Suppressor macrophage (primary cell): ENCODE measurements at places on chromosomes 4 and X.

GRCh38 chrX:102650903-102651241 lies 411 bp upstream of the GPRASP1 start:
- no peak for DNase-seq

- peak; percentile 84 for DNase-seq
These were observed at the start of gene STBD1 for GRCh38 chr4:76305971-76306881. TSS of gene STBD1 (plus strand) at chr4:76306733. CDS start at chr4:76306770, 37 bp downstream.

GRCh38 chr4:101958547-101958946 lies 168.0 kb downstream of the BANK1 start:
- no peak for DNase-seq

GRCh38 chrX:109351557-109351956 lies 130.3 kb downstream of the GUCY2F start:
- no peak for DNase-seq

DNA sequence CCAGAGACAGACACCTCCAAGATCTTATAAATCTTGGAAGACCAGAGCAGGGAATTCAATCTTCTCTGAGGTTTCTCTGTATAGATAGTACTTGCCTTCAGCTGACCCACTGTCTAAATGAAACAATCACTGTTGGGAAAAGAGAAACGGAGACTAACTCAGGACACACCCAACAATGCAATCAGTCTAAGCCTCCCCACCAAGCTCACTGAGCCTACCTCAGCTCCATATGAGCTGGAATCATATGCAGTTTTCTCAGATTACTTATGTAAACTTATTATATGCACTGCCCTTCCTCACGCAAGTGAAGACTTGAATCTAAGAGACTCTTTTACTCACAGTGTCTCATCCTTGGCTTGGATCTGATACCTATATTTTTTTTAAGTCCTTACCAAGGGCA lies 110.5 kb downstream of the PCDH19 start:
- no peak for DNase-seq

DNA sequence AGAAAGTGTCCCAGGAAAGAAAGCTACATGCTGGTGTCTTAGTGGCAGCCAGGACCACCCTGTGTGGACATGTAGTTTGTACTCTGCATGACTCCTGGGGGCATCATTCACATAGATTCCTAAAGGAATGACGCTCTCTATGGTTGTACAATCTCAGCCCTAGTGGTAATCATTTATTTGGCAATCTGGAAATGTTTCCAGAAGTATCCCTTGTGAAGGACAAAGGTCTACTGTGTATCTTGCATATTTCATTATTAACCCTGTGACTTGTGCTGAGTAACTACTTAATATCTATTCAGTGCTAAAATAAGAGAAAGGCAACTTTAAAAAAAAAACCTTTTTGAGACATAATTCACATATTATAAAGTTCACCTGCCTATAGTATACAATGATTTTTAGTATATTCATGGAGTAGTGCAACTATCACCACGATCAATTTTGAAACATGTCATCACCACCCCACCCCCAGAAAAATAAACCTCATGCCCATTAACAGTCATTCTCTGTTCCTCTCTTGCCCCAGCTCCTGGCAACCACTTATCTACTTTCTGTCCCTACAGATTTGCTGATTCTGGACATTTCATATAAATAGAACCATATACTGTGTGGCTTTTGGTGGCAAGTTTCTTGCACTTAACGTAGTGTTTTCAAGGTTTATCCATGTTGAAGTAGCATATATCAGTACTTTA lies 51.7 kb downstream of the SHROOM3 start:
- no peak for DNase-seq

GRCh38 chrX:39577985-39578869 lies 519.5 kb downstream of the BCOR start:
- DNase-seq, result peak; percentile 5

DNA sequence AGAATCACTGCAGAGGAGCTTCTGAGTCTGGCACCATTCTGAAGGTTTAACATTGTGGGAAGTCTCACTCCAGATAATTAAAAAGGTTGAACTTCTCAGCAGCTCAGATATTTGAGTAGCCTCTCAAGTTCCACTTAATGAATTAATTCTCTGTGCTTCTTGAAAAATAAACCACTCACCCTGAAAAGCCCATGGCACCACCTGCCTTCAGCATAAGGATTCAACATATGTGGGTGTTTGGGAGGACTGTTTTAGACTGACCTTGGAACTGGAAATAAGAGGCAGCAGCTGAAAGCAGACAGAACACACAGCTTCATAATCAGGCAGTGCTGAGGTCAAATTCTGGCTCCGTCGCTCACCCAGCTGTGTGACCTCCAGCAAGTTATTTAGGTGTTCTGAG lies 100.6 kb downstream of the KCNIP4 start:
- DNase-seq, result no peak

GRCh38 chrX:14309431-14309830 lies 219.9 kb upstream of the GLRA2 start:
- no peak for DNase-seq

DNA sequence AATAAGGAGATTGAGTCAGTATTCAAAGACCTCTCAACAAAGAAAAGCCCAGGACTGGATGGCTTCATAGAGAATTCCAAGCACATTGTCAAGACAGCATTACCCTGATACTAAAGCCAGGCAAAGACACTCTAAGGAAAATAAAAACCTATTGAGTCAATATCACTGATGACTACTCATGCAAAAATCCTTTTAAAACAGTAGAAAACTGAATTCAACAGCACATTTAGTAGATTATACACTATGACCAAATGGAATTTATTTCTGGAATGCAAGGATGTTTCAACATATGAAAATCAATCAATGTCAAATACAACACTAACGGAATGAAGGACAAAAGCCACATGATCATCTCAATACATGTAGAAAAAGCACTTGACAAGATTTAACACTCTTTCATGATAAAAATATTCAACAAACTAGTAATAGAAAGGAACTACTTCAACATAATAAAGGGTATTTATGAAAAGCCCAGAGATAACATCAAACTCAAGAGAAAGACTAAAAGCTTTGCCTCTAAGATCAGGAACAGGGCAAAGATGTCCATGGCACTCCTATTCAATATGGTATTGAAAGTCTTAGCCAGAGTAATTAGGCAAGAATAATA lies 633.3 kb downstream of the ANKRD50 start:
- DNase-seq, result no peak

DNA sequence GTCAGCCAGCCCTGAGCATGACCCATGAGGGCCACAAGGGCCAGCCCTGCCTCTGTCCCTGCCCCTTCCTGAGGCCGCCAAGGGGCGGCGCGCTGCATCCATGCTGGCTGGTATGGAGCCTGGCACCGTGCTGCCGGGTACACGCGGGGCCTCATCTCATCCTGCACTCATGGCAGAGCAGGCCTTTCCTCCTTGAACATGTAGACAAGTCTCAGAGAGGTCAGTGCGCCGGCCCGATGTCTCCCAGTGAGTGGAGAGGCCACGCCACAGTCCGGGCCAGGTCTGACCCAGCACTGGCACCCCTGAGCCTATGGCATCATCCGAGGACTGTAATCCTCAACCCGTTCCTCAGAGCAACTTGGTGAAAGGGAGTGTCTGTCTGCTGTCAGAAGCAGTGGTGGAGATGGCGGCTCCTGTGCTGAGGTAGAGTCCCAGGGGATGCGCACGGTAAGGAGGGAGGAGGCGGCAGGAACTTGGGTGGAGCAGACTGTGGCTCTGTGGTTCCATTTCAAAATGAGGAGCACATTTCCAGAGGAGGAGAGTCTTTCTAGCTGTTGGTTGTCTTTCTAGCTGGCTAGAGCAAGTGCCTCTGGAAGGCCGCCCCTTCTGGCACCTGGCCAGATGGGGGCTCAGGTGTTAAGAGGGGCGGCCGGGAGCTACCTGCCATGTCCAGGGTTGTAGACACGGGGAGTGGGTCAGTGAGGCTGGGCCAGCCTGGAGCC lies 32.8 kb downstream of the TRMT44 start:
- no peak for DNase-seq

DNA sequence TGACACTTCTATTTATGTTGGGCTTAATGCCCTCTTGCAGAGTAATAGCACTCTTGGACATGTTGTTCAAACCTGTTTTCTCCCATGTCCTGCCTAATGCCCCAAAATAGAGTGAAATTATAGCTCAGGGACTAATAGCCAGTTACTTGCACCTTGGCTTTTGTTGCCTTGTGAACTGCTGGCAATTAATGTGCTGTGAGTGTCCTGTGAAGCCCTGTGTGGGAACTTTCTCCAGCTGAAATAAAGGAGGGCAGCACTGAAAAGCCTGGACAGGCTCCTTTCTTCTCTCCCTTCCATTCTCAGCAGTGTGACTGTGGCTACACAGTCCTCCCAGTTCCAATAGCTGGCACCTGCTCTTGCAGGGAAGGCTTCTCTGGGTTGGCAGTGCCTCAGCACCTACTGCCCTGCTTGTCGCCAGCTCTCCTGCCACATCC lies 72.4 kb downstream of the DCLK2 start:
- no peak for DNase-seq

DNA sequence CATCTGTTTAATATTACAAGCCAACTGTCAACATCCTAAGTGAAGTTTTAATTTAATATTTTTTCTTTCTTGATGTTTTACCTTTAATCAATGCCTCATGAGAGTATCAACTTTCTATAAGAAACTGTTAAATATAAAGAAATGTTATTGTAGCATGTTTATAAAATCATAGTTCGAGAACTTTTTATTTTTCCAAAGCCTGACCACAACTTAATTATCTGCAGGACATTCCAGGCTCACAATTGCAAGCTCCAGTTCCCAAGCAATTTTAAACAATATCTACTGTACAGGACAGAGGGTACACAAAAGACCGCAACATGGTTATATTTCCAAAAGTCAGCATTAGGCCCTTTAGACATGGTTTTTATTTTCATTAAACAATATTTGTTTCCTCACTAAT lies 20.1 kb downstream of the STX18 start:
- no peak for DNase-seq

GRCh38 chr4:185480016-185480732 lies 8.6 kb upstream of the CCDC110 start:
- no peak for DNase-seq

GRCh38 chrX:153646620-153647373 lies at the start of gene DUSP9:
TSS of gene DUSP9 (plus strand) at chrX:153647203. CDS start at chrX:153647954, 751 bp downstream.
- DNase-seq, result peak; percentile 5

GRCh38 chr4:168811207-168811606 lies 198.8 kb downstream of the CBR4 start:
- no peak for DNase-seq
